ENCODE measurements at places on chromosomes 1 and 21.

GRCh38 chr21:30408782-30409494 lies 13.1 kb downstream of the KRTAP13-1 start:
- DNase-seq: no peak

DNA sequence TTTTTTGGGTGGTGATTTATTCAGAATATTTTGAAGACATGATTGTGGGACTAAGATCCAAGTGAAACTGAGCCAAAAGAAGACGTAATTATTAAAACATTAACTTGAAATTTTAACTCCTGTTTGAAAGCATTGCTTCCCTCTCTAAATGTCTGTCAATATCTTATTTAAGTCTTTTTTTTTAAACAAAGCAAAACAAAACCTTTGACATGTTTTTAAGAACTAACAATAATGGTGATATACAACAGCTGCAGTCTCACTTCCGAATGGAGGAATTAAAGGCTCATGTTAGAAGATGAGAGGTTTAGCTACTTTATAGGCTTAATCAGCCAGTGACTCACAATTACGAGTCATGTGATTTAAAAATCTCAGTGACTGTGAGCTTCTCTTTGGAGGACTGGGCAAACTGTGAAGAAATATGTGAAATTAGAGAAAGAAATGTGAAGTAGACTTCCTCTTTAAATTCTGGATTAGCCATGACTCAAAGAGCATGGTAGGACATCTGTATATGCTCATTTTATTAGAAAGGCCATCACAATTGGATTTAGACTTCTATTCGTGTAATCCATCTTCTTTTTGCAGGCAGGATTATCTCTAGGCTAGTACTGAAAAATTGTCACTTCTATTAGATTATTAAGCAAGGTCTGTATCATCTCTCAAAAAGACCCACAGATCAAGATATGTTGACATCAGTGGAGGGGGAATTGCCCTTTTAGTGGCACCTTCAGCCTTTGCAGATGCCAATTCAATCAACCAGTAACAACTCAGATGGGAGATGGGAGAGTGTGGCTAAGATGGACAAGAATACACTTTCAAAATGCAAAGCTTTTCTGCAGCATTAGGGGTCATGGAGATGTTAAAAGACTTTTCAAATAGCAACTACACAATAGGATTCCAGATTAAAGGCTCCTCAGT lies 28.7 kb downstream of the KCNA3 start:
- no peak for DNase-seq

- no peak for DNase-seq
These were observed 15.9 kb downstream of the DUSP10 start for GRCh38 chr1:221725735-221726672.

DNA sequence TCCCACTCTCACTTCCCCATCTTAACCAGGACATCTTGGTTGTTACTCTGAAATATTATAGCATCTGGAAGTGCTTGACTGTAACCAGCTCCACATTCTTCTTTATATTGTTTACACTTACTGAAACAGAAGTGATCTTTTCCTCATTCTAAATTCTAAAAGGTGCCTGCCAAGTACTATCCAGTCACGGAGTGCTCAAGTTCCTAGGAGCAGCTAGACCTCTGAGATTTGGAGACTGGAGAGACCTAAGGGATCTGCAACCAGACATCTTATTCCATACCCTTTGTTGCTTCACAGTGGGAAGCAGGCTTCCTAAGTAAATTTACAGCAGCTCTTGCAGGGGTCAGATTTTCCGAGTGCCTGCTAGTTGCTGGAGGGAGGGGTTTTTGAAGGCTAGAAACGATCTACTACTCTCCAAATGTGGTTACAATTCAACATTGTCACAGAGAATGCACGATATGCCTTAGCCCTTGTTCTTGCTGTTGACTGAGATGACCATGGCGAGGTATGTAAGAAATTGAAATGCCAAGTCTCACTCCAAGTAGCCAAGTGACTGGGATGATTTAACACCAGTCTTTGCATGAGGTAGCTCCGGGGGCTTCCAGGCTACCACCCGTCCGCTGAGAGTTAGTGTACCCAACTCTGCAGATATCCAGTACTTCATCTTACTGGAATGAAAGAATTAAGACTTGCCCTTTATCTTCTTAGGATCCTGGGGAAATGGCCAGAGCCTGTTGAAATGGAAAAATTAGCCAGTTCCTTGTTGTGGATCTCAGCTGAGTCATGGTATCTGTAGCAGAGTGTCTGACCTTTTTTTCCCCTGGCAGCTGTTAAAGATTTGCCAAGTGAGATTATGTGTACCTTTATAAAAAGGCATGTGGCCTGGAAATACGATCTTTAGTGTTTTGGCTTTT lies 150.8 kb downstream of the MAST2 start:
- no peak for DNase-seq

GRCh38 chr1:177812144-177812543 lies 157.7 kb downstream of the SEC16B start:
- DNase-seq: no peak

DNA sequence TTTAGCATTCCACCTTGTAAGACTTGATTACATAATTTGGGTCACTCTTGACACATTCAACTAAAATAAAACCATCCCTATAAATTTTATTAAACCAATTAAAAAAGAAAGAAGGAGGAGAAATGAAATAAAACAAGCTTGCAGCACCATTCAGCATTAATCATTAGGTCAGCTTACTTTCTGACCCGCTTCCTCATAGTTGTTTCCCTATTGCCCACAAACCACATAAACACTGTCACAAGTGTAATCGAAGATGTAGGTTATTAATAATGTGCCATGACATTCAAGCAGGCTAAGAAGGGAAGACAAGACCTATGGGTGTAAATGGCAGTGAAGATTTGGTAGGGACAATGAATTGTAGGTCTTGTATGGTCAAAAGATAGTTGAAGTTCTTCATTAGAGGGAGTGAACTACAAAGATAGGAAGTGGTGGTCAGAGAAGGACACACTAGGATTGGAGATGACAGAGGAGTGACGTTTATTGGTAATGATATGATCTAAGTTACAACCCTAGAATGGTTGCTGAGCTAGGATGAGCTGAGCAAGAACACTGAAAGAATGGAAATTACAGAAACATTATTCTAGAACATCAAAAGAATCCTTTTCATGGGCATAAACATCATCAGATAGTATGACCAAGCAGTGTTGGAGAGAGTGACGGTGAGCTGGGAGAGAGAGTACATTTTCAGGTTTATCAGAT lies 231.5 kb downstream of the KCNT2 start:
- DNase-seq: no peak

DNA sequence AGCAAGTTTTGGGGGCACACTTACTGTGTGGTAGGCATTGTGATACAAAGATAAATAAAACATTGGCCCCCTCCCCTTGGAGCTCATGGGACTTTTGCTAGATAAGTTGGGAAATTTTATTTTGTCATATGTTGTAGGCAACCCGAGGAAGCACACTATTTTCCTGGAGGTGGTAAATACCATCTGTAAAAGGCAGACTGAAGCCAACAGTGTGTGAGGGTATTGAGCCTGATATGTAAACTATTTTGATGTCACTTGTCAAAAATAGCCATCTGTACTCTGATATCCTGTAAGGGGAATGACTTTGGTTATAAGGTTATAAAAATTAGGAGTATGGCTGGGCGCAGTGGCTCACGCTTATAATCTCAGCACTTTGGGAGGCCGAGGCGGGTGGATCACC lies 30.6 kb downstream of the VANGL2 start:
- DNase-seq: no peak

- no peak for DNase-seq
These were observed 91.8 kb upstream of the GJB5 start for GRCh38 chr1:34663031-34663430.

- no peak for DNase-seq
These were observed 99.7 kb upstream of the KRTAP19-8 start for GRCh38 chr21:31137960-31138359.

DNA sequence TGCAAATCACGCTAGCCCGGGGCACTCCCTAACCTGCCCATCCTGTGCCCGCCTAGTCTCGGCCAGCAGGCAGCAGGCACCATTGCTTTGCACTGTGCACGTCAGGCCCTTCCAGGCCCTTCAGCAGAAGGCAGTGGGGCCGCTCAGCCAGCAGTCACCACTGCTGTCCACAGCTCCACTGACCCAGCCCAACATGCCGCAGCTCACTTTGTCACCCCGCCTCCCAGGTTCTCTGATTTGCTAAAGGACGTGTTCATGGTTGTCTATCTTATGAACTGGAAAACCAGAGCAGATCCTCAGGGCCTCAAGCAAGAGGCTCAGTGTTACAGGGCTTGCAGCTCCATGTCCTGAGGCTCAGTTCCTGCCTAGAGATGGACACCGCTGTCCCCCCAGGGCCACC lies 14.2 kb upstream of the SPOCD1 start:
- DNase-seq: no peak

DNA sequence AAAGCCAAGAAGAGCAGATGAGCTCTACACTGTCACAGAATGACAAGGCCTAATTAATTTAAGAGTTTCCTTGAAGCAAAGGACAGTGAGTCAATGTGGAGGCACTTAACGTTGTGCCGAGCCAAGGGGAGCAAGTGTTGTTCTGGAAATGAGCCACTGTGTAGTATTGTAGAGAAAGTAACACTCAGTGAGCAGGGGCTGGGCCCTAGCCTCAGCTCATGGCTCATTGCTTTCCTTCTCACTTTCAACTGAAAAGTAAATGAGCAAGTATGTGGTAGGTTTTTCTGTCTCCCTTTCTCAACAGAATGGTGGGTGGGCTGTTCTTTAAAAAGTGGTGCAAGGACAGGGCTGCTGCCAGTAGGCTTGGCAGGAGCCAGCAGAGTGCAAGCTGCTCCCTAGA lies 11.8 kb upstream of the KIAA0040 start:
- DNase-seq: peak; percentile 28

- DNase-seq: no peak
These were observed at the start of gene CRYBG2 for GRCh38 chr1:26353976-26354820. Gene CRYBG2 (minus strand): TSS chr1:26354130. CDS start chr1:26346657, 7,473 bp downstream.

GRCh38 chr1:15931401-15931800 lies 44.5 kb downstream of the ZBTB17 start:
- DNase-seq: no peak

DNA sequence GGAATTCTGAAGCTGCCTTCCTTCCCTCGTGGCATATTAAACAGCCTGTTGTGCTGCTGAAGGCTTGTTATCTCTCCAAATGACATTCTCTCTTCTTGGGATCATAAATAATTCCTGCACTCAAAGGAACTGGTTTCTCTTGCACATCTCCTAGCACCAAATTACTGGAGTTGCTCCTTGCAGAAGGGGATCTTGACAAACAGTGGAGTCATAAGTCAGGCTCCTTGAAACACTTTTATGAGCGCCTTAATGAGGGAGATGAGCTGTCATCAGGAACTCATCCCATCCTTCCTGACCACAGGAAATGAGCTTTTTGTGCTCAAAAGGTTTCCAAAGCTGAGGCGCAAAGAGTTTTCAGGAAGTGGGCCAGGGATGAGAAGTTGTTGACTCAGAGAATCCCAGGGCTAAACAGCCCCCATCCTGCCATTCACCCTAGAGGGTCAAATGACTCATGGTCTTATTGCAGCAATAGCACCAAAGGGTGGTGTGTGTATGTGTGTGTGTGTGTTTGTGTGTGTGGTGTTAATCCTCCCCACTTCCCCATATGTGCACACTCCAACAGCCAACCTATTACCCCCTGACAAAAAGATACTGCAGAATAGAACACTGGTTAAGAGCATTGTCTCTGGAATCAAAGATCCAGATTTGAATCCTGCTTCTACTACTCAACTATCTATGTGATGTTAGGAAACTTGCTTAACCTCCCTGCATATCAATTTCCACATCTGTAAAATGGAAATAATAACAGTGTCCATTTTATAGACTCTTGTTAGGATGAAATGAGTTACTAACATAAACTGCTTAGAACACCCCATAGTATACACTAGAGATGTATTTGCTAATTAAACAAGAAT lies 2.8 kb upstream of the PHC2 start:
- DNase-seq: no peak

GRCh38 chr1:21532992-21533534 lies 23.8 kb downstream of the ALPL start:
- no peak for DNase-seq

- DNase-seq: peak; percentile 43
These were observed 24.3 kb upstream of the BTG2 start for GRCh38 chr1:203281033-203281432.

DNA sequence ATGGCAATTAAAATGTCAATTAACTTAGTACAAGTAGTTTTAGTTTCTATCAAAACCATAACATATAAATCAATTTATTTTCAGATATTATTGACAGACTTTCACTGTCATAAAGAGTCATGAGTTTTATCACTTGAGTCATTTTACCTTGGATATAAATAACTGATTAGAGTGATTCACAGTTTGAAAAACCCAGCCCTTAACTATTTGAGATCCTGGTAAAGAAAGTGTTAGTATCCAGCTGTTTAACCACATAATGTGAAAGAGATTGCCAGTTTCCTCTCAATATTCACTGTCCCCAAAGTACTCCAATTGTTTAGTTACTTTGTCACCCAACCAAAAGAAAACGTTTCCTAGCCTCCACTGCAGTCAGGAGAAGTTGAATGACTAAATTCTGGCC lies 91.3 kb downstream of the UCHL5 start:
- DNase-seq: no peak

- DNase-seq: peak; percentile 78
These were observed 58.4 kb upstream of the COL6A1 start for GRCh38 chr21:45923146-45923545.

GRCh38 chr1:246332078-246332477 lies 175.0 kb downstream of the SMYD3 start:
- DNase-seq: no peak

DNA sequence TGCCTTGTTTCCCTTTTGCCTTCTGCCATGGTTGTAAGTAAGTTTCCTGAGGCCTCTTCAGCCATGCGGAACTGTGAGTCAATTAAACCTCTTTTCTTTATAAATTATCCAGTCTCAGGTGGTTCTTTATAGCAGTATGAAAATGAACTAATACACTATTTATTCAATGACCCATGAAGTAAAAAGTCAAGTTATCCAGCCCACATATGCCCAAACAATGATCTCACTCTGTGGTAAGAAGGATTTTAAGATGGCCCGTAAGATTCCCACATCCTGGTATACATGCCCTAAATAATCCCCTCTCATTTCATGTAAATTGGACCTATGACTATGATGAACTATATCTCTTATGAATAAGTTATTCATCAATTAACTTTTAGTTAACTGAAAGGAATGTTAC lies 1008.3 kb upstream of the B3GALT2 start:
- no peak for DNase-seq

- no peak for DNase-seq
These were observed at the start of gene FAM151A for GRCh38 chr1:54623216-54624007. Gene FAM151A (minus strand): TSS chr1:54623525. CDS start chr1:54623395, 130 bp downstream.

GRCh38 chr1:180781718-180782117 lies 131.0 kb upstream of the KIAA1614 start:
- no peak for DNase-seq

- no peak for DNase-seq
These were observed 263.9 kb upstream of the KAZN start for GRCh38 chr1:14334336-14335176.

DNA sequence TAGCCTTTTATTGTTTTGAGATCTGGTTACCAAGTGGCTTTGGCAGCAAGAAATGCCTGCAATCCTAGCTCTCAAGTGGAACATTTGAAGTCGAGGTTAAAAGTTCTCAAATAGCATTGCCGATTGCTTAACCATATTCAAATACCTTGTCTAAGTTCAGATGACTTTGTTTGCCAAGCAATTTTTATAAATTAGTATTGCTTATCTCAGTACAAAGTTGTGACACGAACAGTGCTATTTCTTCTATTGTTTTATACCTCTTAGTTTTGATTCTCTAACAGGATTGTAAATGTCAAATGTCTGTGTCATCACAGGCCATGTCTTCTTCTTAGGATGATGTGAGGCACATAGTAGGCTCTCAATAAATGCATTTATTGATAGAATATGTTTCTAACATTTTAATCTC lies 633.3 kb downstream of the PTPRC start:
- no peak for DNase-seq

Measured in posterior cingulate gyrus (tissue), 11 donors.